Stimulated activated CD4-positive, alpha-beta T cell treated with anti-CD3 and anti-CD28 coated beads, Interleukin-1b, Interleukin-23, amount 100 ng/mL, for 4 hours (primary cell): ENCODE measurements at places on chromosomes 3 and 15.

DNA sequence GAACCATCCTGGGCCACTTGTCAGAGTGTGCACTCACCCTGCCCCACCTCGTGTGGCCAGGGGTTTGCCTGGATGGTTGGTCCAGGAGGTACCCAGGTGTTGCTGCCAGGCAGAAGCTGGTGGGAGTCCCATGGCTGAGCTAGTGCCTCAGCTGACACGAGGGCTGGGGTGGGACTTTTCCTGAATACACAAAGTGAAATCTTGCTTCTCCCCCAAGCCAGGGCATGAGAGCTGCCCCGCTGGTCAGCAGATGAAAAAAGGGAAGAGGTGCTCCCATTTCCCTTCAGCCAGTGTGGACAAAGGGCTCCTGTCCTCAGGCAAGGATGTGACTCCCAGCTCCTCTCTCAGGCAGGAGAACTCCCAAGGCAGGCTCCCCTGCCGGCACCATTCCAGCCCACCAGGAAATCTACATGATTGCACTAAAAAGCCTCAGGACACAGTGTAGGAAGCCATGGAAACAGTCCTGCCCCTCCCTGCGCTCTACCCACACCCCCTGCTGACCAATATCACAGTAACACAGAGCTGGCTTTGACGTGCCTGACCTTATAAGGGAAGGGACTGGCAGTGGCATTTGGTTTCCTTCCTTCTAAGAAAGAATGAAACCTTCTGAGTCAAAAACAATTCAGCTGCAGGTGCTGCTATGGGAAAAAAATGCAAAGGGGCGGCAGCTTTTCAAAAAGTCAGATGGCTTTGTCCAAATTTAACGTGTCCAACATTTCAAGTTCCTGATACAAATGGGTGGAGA lies 33.9 kb downstream of the MYO5C start:
- DNase-seq = no peak

DNA sequence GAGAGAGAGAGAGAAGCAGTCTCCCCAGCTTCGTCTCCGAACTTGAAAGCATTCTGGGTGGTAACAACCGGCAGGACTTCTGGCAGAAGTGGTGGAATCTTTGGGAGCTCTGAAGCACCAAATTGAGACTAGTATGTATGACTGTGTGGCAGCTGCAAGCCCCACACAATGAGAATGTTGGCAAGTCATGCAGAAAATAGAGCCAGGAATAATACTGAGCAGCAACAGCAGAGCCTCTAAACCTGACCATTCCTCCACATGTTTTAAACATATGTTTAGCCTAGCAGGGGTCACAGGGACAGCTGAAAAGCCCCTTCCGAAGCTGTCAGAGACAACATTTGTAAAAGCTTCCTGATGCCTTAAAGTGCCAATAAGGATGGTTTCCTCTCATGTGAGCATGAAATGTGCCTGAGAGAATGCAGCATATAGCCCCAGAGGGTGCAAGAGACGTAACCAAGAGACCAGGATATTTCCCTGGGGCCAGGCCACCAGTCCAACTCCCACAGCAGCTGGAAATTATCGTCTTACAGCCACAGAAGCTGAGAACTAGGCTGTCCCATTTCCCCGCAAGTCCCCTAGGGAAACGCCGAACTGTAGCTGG lies 178.6 kb upstream of the CCDC54 start:
- no peak for DNase-seq

DNA sequence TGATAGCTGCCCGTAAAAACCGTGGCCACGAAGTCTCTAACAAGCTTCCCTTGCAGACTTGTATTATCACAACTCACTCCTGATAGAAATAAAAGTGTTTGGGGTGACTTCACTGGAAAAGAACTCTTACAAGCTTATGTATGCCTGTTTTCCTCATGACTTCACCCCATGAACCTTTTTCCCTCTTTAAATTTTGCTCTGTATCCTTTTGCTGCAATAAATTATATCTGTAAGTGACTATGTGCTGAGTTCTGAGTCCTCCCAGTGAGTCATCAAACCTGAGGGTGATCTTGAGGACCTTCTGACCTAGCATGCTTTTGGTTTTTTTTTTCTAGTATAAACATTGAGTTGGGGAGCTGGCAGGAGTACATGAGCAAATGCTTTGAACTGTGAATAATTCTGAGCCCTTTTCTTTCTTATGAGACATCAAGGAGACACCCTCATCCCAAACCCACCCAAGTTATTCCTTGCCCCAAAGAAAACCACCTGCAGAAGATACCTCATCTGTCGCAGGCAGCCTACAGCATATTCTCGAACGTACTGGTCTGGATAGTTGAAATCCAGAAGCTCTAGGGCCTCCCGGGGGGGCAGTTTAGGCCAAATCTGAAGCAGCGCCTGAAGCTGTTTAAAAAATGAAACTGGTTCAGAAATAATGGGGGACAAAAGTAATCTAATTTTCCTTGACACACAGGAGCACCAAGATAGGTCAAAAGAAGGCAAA lies 85.9 kb downstream of the FAIM start:
- DNase-seq = no peak

- no peak for DNase-seq
These were observed 11.4 kb downstream of the LMOD3 start for GRCh38 chr3:69110941-69111546.

DNA sequence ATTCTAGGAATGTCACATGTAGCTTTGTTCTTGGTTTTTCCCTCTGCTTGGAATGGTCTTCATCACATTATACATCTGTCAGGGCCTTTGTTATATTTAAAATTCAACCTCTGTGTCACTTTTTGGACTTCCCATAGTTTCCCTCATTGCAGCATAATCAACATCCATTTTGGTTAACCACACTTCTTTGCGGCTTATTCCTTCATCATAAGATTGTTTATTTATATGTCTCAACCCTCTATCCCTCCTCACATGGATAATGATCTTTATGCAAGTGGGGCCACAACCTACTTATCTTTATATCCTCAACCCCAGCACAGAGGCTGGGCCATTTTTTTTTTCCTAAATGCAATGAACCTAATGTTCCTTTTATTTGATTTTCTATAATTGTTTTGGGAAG lies 260.0 kb upstream of the THBS1 start:
- no peak for DNase-seq

- DNase-seq = no peak
These were observed 8.7 kb upstream of the EPHB3 start for GRCh38 chr3:184552863-184553262.

GRCh38 chr3:13626915-13627460 lies 78.1 kb downstream of the FBLN2 start:
- no peak for DNase-seq

- no peak for DNase-seq
These were observed 31.0 kb downstream of the ANP32A start for GRCh38 chr15:68789534-68790241.

DNA sequence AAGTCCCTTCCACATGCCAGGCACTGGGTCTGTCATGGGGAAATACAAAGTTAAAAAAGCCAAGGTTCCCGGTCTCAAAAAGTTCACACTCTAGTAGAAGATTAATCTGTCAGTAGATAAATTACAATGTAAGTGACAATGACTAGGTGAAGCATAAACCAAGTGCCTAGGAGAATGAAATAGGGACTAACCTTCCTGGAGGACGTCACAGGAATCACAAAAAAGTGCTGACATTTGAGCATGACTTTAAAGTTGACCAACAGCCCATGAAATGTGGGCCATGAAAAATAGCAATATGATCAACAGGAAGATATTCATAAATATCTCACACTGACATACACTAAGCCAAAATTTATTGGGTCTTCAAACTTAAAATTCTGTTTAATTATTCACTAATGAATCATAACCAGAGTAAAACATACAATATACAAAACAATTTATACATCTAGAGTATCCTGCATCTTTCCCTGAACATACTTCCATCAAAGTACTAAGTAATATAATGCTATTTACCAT lies 20.0 kb downstream of the COPS2 start:
- DNase-seq = no peak

DNA sequence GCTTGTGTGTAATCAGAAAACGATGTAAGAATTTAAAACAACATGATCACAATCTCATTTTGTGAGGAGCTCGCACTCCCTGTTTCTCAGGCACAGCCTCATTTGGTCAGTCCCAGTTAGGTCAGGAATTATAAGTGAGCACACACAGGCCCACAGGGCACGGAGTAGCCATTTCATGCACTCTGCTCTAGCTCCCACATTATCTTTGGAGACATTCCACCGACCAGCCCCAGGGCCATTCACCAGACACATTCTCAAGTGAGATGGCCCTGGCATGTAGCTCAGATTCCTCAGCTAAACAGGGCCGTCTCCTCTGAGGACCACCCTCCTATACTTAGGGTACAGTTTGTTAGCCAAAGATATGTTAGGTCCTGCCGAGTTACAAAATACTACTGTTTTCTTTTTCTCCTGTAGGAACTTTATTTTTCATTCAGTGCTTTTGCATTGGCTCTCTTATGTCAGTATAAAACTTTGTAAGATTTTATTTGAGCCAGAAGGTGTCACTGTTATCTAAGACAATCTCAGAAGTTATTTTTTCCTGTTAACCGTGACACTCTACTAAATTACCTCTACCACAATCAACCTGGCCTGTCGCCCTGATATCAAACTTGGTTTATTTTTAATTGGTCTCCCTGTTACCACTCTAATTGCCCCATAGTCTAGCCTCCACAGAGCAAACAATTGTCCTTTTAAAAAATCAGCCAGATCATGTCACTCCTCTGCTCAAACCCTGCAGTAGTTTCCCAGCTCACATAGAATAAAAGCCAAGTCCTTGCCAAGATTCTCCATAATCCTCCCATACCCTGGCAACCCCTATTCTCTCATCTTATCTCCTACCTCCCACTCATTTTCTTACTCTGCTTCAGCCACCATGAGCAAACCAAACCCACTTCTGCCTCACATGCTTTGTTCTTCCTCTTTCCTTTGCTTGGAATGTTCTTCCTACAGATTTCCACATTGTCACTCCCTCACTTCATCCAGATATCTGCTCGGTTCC lies 105.7 kb downstream of the PPP2R3A start:
- no peak for DNase-seq

- no peak for DNase-seq
These were observed 141.7 kb downstream of the MEIS2 start for GRCh38 chr15:36958606-36959005.

- DNase-seq = no peak
These were observed 51.9 kb downstream of the SV2B start for GRCh38 chr15:91151781-91152563.

DNA sequence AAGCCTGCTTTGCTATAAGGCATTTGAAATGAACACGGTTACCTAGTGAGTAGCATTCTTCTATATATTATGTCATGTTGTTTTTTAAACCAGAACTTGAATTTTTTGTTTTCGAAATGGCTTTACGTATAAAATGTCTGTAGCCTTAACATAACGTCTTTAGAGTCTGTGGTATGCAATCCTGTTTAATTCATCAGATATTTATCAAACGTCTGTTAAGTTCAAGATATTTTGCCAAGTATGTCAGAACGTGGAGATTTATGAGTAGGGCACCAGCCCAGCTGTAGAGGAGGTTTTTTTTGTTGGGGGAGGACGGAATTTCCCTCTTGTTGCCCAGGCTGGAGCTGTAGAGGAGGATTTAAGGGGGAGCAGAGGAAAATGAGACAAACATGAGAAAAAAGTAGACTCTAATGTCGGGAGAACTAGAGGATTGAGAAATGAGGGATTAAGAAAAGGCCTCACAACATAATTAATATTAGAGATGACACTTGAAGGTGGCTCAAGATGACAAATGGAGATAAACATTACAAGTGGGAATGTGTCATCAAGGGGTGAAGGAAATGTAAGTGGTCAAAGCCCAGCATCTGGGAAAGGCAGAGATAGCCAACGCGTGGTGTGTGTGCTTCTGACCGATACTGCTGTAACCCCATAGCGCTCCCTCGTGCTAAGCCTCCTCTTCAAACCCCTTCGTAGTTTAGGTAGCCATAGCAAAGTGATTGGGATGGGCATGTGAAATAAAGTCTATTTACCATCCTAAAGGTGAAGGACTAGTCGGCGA lies 154.0 kb upstream of the GOLGA6L4 start:
- DNase-seq = no peak

DNA sequence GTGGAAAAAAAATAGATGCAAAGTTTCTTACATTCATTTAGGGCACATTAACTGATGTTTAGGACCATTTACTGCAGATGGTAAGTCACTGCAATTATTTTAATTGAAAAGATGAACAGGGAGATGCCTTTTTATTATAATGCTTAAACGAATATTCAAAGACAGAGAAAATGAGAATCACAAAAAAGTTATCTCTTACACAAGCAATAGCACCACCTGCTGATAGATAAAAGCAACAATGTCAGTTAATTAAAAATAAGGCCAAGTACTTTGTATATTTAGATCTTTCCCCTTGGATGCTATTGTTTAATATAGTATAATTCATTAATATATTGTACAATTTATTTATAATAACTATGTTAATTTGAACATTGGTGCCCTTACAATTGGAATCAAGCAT lies 55.9 kb downstream of the IFT80 start:
- no peak for DNase-seq

GRCh38 chr3:192121923-192122322 lies 605.4 kb downstream of the FGF12 start:
- DNase-seq = no peak

DNA sequence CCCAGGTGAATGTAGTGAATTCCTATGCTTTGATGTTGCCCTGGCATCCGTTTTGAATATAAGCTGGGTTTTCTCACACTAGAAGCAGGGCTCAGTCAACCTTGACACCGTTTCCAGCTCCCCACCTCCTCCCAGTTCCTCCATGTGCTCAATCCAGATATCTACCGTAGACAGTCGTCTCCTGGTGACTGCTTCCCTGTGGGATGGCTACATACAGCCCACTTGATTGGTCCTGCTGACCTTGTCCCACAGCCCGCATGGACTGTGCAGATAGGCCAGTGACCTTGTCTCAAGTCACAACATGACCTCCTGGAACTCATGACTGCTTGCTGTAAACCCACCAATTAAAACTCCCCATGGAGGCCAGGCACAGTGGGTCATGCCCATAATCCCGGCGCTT lies 8.1 kb downstream of the SEMA7A start:
- no peak for DNase-seq

GRCh38 chr3:11736136-11736833 lies 92.6 kb upstream of the VGLL4 start:
- no peak for DNase-seq

DNA sequence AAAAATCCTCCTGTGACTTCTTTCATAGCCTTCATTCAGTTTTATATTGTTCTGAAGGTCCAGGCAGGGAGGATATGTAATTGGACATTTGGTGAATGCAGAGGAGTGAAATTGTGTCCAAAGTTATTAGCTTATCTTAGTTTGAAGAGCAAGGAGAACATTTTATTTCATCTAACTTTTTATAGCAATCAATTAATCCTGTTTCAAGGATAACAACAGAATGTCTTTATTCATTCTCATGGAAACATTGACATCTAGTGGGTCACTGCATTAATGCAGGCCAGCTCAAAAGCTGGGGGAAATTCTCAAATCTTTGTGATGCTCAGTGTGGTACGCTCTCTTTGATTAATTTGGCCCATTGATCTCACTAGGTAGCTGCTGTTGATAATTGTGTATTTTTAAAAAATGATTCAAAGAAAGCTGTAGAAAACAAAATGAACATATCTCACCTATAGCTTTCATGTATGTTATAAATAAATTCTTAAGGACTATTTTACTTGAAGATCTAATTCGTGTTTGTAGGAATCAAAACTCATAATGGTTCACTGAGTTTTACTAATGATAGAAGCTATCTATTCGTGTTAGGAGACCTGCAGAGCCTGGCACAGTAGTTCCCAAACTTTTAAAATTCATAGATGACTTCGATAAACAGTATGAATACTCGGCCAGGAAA lies 150.8 kb upstream of the KCNMB2 start:
- DNase-seq = peak; percentile 7

GRCh38 chr3:190883141-190883540 lies 20.6 kb upstream of the GMNC start:
- no peak for DNase-seq

- no peak for DNase-seq
These were observed 155.9 kb upstream of the FEZF2 start for GRCh38 chr3:62529230-62529629.
